ENCODE measurements at places on chromosomes 4 and X.

GRCh38 chrX:120446498-120446897, 22.6 kb downstream of the LAMP2 start:
- no peak for DNase-seq

GRCh38 chr4:31645236-31645635, 925.1 kb downstream of the PCDH7 start:
- DNase-seq = no peak

GRCh38 chrX:51847463-51847862, 46.0 kb upstream of the MAGED1 start:
- DNase-seq = no peak

DNA sequence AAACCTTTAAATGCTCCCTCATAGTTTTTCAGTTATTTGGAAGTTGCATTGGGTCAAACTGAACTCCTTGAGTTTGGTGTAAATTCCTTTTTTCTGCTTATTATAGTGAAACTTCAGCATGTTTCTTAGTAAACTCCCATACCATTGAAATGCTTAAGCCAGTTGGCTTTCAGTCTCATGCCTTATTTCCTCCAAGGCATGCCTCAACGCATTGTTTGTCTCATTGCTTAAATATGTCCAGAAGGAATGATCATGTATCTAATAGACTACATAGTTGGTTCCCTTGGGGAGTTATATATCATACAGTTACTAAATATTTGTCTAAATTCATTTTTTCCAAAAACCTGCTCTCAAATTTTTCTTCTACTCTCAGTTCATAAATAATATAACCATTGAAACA, 114.0 kb downstream of the STOX2 start:
- DNase-seq = no peak

GRCh38 chrX:9342561-9343051, 122.3 kb upstream of the TBL1X start:
- DNase-seq = peak; percentile 29

GRCh38 chrX:1511829-1512228, 25.2 kb downstream of the P2RY8 start:
- DNase-seq = no peak

- DNase-seq = no peak
Observed at GRCh38 chrX:72280321-72280845, 3.3 kb upstream of the RPS4X start.

GRCh38 chrX:155065035-155065734, 5.8 kb downstream of the CMC4 start:
- no peak for DNase-seq

DNA sequence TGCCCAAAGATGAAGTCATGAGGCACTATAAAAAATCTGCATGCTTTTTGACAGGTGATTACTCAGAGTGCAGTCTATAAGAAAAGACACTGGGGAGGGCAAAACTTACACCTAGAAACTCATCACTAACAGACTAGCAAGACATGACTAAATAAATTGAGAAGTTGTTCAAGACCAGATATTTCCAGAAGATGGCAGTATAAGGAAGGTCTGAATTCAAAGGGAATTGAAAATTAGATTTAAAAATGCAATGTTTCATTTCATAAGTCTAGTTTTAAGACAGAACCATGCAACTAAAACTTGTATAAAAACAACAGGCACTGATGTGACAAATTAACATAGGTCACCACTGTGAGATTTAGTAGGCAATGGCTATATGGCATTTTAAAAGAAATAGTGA, 232.5 kb upstream of the POF1B start:
- DNase-seq = no peak

DNA sequence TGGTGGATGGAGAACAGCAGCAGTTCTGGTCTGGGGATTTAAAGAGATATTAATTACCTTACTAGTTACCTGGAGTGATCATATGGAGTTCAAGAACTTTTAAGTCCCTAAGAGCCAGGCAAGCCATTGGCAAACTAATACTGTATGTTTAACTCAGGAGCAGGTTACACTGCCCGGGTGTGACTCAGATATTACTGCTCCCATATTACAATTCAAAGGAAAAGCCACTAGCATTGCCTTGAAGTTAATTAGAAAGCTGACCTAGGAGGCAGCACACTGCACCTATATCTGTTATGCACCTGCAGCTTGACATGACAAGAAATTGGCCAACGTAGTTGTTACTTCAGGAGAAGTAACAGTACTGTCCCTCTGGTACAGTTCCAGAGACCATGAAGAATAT, 47.2 kb downstream of the GRK4 start:
- DNase-seq = no peak

DNA sequence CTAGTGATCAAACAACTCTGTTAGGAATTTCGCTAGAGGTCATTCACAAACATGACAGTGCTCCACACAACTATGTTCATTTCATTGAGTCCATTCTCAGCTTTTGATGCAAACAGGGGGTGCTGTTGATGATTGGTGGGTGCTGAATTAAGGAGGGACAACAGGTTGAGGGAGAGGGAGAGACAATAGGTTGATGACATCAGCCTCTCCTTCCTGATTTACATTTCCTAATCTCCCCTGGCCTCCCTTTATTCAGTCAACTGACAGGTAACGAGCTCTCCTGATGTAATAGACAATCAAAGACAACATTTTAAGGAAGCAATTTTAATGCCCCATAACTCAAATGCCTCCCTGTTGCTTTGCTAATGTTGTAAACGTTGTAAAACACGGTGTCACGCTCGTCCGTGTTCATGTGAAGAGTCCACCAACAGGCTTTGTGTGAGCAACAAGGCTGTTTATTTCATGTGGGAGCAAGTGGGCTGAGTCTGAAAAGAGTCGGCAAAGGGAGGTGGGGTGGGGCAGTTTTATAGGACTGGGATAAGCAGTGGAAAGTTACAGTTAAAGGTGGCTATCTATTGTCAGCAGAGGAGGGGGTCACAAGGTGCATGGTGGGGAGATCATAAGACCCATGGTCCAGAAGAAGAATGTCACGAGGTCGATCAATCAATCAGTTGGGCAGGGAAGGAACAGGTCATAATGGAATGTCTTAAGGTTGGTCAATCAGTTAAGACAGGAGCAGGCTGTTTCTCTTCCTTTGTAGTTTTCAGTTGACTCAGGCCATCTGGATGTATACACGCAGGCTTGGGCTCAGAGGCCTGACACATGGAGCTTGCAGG, 4.8 kb upstream of the GAR1 start:
- no peak for DNase-seq

GRCh38 chrX:9662148-9662547, 103.5 kb downstream of the GPR143 start:
- DNase-seq = no peak

- DNase-seq = no peak
Observed at GRCh38 chr4:175584172-175584571, 227.9 kb downstream of the GPM6A start.

DNA sequence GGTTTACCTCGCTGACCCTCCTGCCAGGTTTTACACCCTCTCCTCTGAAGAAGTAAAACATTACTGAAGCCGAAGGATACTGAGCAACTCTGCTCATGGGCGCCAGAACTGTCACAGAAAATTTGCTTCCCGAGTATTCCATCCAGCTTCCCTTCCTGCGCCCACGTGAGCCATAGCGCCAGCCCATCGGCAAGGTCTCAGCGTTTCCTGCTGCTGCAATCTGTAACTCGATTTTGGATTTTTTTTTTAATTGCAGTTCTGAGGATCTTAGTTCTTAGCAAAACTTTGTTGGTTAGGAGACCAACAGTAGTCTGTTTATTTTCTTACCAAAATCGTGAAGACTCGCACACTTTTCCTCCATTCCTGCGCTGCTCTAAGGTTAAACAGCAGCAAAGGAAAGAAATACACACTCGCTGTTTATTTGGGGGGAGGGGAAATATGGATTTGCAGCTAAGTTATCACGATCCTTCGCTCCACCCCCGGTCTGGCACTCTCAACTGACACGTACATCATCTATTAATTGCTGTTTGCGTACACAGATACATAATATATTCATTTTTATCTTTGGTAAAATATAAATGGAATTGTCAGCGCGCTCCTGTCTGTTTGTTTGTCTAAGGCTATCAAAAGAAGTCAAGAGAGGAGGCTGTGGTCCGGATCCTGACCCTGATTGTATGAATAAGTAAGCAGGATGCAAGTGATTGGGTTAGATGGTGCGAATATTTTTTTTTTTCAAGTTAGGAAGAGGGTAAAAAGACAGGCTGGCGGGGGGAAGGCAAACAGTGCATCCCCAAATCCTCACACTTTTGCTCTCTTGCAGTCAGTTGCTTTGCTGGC, at the start of gene TLL1:
Gene TLL1 (plus strand): TSS at position 777 of the 837 bp plus-strand sequence. CDS start 668 bp downstream, outside the sequence.
- DNase-seq = no peak

DNA sequence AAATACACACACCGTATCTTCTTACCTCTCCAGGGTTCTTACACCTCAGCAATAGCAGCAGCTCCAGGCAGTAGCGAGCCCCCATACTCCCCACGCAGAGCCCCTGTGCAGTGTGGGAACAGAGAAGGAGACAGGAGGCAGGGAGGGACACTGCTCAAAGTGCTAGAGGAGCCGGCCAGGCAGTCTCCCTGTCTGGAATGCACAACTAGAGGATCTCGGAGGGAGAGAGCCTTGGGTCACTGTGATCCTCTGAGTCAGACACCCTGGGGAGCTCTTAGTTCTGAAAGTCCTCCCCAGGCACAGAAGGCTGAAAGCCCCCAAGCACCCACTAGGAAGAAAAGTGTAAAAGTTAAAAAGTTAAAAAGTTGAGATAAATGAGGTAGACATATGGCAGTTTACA, 16.0 kb downstream of the AMELX start:
- no peak for DNase-seq

DNA sequence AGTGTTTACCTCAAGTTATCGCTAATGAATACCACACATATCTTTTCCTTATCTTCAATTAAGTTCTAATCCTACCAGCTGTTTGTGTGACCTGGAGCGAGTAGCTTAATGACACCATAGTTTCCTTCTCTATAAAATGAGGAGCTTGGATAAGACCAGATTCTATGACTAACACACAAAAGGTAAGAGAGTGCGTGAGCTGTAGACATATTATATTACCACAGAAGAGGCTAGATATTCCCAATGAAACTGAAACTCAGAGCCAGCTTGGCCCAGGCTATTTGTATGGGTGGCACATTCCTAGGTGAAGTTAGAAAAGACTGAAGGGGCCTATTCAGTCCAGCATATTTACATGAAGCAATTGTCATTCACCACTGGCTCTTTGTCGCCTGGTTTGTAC, 30.2 kb downstream of the ASB5 start:
- no peak for DNase-seq

GRCh38 chr4:100372432-100372831, 145.4 kb downstream of the EMCN start:
- no peak for DNase-seq

DNA sequence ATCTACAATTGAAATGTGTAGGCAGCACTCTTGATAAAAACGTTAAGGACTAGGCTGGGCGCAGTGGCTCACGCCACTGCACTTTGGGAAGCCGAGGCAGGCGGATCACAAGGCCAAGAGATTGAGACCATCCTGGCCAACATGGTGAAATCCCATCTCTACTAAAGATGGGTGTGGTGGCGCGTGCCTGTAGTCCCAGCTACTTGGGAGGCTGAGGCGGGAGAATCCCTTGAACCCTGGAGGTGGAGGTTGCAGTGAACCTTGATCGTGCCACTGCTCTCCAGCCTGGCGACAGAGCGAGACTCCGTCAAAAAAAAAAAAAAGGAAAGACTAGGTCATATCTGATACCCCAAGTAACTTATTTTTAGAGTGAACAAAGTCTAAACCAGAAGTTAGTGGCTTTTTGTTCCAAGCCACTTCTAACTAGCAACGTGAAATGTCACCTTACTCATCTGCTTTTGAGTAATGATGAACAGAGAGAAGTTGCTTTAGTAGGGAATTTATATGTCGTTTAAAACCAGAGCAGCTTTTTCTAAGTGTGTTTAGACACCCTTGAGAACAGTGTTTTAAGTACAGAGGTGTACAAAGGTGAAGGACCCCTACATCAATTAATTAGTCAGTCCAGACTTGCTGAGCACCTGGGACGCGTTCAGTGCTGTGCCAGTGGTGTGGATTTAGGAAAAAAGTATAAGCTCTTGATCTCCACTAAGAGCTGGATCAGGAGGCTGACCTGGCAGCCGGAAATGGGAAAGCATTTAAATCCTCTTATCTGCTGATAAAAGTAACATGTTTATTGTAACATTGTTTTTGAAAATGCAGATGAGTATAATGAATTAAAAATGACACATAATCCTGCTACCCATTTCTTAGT, 23.5 kb downstream of the SPRY1 start:
- no peak for DNase-seq

GRCh38 chr4:149101649-149102048, 659.4 kb upstream of the NR3C2 start:
- DNase-seq = no peak

- DNase-seq = no peak
Observed at GRCh38 chrX:86507331-86507730, 359.1 kb downstream of the DACH2 start.

DNA sequence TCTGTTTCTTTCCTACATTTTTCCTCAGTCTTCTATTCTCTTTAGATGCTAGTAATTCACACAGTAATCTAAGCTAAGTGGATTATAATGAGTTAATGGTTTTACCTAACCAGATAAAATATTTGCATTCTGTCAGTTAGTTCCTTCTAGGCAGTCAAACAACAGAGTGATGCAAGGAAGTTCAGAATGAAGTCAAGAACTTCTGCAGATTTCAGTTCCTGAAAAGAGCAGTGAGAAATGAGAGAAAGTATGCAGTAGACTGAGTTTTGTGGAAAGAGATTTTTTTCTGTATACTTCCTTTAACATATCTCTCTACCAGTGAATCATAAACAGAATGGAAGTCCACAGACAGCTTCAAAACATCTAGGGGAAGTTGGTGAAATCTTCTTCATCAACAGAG, 774.0 kb upstream of the POU3F4 start:
- DNase-seq = no peak

DNA sequence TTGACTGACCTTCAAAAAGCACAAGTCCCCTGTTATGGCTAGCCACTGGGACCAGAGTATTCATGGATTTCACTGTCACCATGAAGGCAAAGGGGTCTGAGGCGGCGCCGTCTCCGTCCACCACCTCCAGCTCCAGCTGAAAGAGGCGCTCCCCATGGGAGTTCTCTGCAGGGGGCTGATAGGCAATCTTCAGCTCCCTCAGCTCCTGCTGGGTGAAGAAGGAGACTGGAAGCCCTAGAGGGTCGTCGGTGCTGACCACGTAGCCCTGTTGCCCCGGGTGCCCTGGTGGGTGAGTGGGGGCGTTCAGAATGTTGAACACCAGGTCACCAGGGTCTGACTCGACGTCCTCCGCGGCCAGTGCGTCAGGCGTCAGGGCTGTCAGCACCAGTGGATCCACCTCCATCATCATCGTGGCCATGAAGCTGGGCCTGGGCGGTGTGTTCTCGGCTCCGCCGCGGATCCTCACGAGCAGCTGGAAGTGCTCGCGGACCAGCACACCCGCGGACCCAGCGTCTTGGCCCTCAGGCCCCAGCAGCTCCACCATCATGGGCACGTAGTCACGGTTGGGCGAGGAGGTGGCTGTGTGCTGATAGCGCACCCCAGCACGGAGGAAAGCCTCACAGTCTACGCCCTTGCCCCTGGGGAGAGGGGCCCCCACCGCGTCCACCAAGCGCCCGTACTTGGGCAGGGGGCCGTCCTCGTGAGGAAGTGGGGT, 987 bp downstream of the FREM3 start:
- DNase-seq = no peak

DNA sequence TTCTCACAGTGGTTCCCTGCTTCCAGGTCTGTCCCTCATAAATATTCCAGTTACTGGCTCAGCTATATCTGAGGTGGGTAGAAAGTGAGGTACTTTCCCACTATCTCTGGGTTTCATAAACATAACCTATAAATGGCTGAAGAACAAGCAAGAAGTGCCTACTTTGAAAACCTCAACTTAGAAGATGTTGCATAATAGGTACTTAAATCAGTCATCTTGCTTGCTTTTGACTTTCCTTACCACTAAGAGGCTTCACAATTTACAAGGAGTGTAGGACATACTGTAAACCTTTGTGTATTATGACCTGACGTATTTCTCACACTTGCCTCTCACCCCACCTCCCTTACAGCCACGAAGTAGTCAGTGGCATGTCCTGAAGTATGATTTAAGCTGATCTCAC, 145.9 kb downstream of the PCDH19 start:
- no peak for DNase-seq
